Activated naive CD4-positive, alpha-beta T cell treated with Interleukin-2 at 50 U/mL for 16 hours (primary cell): ENCODE measurements at places on chromosomes 6 and 20.

DNA sequence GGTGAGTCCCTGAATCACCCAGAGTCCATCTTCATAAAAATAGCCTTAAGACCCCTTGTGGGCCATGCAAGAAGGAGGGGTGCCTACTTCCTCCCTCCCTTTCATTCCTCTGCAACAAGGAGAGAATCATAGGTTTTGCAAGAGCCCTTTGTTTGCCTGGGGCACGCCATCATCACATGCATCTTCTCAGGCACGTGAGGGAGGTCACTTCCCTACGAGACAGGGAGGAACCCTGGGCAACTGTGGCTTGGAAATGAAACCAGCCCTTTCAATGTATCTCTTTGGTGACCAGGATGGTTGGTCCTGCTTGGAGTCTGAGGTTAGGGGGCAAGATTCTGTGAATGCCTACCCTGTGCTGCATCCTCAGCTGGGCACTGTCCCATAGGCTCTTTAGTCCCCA is 194.8 kb downstream of the MAFB start:
- no peak for DNase-seq

DNA sequence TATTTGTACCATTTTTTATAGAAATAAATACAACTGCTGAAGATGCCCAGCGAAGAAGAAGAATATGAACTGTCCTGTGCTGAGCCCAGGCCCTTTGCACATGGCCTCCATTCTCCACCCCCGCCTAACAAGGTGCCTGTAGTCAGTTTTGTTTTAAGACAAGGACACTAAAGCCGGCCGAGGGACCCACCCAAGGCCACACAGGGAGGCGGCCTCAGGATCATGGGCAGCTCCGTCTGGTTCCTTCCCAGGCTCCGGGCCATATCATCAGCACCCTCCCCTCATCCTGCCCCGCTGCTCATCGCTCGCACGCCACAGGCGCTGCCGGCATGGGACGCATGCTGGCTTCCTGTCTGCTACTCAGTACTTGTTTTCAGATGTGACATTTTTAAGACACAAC is 21.3 kb downstream of the PSMG4 start:
- no peak for DNase-seq

DNA sequence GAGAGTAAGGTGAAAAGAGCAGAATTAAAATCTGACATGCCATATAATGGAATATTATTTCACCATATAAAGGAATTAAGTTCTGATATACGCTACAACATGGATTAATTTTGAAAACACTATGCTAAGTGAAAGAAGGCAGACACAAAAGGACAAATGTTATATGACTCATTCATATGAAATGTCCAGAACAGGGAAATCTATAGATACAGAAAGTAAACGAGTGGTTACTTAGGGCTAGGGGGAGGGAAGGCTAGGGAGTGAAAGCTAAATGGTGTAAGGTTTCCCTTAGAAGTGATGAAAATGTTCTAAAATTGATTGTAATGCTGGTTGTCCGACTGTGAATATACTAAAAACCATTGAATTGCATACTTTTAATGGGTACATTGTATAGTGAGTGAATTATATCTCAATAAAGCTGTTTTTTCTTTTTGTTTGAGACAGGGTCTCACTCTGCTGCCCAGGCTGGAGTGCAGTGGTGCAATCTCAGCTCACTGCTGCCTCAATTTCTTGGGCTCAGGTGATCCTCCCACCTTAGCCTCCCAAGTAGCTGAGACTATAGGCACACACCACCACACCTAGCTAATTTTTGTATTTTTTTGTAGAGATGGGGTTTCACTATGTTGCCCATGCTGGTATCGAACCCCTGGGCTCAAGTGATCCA is 8.2 kb downstream of the PRPH2 start:
- no peak for DNase-seq

DNA sequence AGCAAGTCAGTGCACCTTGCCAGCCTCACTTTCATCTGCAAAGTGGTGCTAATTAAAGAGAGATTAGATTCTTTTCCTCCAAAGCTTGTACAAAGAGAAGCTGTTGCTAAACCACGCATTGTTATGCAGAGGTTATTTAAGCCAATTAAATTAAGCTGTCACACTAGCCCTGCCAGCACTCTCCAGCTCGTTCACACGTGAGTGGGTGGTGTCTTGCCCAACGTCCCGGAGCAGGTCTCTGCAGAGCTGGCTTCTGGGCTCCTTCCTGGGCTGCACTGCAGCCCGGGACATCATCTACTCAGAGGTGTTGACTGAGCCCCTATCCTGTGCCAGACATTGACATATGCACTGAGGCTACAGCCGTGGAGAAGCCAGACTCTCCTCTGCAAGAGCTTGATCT is 401.6 kb upstream of the SULF2 start:
- no peak for DNase-seq

GRCh38 chr20:48292806-48293205 is 507.5 kb upstream of the SULF2 start:
- no peak for DNase-seq

DNA sequence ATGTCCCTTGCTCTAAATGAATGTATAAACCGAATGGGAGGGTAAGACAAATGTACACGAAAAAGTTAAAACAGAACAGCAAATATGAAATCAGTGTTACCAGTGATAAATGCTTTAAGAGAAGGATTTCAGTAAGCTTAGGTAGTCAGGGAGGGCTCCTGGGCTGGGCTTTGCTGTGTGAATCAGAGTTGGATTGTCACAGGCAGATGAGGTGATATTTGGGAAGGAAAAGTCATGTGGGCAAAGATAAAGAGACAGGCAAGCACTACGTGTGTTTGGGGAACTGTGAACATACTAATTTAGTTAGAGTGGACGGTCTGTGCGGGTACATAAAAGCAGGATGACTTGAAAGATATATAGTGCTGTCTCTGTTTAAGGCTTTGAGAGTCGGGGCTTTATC is 114.8 kb downstream of the CRYBG1 start:
- DNase-seq, result no peak

- no peak for DNase-seq
These were observed at the start of gene CBFA2T2 for GRCh38 chr20:33490023-33490933. Gene CBFA2T2, plus strand, starts transcription at chr20:33490096. Its CDS starts 172 bp downstream, at chr20:33490268.

DNA sequence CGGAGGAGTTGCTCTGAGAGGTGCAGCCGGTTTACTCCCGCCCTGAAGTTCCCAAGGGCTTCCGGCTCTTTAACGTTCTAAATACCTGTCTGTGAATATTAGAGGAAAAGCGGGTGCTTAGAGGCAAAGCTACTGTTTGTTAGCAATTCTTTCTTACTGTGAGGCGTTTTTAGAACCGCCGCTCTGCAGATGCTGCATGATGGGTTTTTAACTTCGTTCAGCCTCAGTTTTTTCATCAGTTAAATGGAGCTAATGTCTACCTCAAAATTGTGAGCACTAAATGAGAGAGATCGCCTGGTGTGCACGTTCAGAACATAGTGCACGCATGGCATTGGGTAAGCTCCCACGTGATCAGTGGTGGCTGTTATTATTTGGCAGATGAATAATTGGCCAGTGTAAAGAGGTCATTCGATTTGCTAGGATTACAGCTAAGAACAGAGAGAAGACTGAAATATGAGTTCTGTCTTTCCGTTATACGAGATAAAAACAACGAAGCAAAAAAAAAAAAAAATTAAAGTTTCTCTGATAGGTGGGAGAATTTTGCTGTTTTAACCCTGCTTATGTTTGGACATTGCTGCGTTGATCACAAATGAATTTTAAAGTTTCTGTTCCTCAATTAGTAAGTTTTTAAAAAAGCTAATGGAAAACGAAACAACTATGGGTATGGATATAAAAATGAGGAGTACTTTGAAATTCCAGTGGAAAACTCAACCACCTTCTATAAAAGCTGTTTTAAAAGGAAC is 660 bp upstream of the TFB1M start:
- peak; percentile 64 for DNase-seq

- DNase-seq, result no peak
These were observed 21.5 kb upstream of the CHD6 start for GRCh38 chr20:41639630-41640029.

GRCh38 chr6:3937438-3937837 is 88.3 kb downstream of the FAM50B start:
- no peak for DNase-seq

DNA sequence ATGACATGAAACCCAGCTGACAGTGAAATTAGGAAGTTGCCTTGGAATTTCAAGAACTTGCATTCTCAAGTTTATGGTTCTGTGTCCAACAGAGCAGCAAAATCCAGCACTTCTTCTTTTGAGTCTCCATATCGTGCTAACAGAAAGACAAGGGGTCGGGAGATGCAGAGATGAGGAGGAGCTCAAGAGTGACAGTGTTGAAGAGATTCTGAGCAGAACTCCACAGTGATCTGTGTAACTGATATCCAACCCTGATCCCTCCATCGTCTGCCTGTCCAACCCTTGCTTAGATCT is 21.2 kb upstream of the BTN1A1 start:
- no peak for DNase-seq

DNA sequence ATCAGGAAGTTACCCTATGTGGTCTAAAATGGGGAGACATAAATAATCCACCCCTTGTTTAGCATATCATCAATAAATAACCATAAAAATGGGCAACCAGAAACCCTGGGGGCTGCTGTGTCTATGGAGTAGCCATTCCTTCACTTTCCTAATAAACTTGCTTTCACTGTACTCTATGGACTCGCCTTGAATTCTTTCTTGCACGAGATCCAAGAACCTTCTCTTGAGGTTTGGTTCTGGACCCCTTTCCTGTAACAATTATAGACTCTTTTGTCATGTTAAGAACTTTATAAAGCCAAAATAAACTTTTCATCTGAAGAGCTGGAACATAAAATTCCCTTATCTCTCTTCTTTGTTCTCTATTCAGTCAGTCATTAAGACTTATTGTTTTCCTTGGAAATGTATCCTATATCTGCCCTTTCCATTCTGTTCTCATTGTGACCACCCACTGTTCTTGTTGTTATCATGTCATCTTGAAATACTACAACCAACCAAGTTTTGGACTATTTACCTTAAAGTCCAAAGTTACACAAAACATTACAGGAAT is 29.3 kb upstream of the ZBTB24 start:
- DNase-seq, result no peak

DNA sequence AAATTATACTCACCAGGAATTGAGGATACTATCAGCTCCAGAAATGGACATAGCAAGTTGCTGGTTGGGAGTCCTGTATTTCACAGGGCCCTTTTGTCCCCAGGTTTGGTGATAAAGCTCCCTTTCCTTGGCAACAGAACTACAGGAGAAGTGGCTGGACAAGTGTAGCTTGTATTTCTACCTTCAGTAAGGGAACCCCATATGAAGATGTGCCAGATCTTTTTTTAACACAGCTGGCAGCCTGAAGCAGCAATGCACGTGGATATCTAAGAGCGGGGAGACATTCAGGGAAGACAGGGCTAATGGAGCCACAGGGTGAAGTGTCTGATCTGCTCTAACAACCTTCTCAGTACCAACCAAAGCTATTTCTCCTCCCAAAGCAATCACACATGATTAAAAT is 373.9 kb upstream of the ID4 start:
- no peak for DNase-seq

DNA sequence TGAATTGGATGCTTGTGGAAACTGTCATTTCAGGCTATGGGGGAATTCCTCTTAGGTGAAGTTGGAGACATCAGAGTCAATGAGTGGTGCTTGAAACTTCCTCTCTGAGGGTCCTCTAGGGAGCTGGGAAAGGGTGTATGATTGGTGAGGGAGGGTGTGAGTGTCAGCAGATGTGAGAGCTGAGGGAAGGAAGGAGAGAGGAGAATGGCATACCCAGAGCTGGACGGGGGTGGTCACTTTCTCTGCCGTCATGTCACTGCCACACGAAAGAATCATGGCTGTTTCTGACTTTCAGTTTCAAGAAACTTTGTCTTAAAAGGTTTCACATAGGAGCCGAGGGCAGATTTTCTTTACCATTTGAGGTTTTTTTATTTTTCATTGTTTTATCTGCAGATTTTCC is 50.3 kb downstream of the DEK start:
- DNase-seq, result no peak

- no peak for DNase-seq
These were observed 107.4 kb upstream of the TENT5A start for GRCh38 chr6:81859884-81860283.

DNA sequence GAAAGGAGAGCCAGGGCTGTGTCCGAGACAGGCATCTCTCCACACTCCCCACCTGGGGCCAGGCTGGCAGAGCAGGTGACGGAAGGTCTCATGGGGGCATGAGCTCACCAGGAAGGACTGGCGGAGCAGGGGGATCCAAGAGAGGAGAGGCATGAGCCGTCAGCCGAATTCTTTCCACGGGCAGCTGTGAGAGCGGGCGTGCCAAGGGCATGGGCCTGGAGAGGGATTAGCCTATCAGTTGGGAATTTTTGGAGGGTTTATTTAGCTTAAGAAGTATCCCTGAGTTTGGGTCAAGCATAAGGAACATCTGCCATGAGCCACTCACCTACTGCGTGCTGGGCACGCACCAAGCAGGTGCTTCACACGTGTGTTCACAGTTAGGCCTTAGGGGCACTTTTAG is 60.2 kb upstream of the ZNFX1 start:
- DNase-seq, result no peak

GRCh38 chr6:44564906-44565524 is 177.5 kb downstream of the CDC5L start:
- DNase-seq, result no peak

GRCh38 chr6:95087394-95088097 is 489.8 kb upstream of the MANEA start:
- no peak for DNase-seq

DNA sequence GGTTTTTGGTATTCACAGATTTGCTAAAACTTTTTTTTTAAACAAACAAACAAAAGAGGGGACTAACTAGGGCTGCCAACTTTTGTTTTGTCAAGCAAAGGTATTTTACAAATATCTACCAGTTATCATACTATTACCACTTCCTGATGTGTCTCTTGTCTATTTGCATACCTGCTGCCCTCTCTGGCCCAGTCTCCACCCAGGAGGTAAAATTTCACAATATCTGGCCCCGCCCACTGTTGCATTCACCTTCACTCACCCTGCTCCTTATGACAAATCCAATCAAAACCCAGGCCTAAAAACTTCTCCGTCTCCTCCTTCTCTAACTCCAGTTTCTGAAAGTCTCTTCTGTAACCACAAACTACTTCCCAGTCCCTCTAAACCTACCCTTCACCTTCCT is 82.2 kb downstream of the TRERF1 start:
- DNase-seq, result peak; percentile 34

GRCh38 chr6:109579361-109579760 is 96.3 kb upstream of the ZBTB24 start:
- no peak for DNase-seq

- DNase-seq, result no peak
These were observed 151.4 kb upstream of the CHD6 start for GRCh38 chr20:41769592-41770018.
